ENCODE measurements at places on chromosomes 2 and 18.

DNA sequence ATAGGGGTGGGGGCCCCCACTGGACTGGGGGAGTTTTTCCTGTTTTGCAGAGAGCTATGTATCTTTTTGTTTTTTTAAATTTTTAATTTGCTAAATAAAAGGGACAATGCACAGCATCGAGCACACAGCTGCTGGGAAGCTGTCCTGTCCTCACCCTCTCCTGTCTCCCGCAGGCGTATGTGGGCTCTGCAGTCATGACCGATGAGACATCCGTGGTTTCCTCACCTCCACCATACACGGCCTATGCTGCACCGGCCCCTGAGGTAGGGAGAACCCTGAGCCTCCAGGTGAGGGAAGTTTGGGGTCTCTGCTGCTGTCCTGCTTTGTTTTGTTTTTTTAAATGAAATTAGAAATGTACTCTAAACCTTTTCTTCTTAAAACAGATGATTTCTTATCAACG, 27.6 kb downstream of the PLEKHB2 start:
- DNase-seq = no peak

- peak; percentile 22 for DNase-seq
Observed at GRCh38 chr2:119222863-119223520, 642 bp upstream of the STEAP3 start.

GRCh38 chr2:24101992-24102391, 17.4 kb upstream of the TP53I3 start:
- DNase-seq = no peak

GRCh38 chr2:42984617-42985016, 192.2 kb upstream of the HAAO start:
- DNase-seq = no peak

DNA sequence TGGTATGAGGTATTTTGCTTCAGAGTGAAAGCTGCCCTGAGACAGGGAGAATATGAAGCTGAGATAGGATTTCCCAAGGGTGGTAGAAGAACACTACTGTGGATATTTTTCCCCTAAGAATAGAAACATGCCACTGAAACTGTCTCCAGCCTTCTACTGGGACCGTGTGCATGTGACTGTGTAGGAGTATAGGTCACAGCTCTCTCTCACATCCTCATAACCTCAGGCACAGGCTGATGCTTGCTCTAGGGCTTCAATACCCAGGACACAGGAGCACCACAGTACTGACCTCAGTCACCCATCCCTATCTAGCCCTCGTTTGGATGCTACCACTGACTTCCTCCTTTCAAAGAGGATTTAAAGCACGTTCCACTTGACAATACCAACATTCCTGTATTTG, 67.2 kb downstream of the REV1 start:
- DNase-seq = no peak

GRCh38 chr2:190714958-190715357, 66.1 kb downstream of the NAB1 start:
- DNase-seq = no peak

DNA sequence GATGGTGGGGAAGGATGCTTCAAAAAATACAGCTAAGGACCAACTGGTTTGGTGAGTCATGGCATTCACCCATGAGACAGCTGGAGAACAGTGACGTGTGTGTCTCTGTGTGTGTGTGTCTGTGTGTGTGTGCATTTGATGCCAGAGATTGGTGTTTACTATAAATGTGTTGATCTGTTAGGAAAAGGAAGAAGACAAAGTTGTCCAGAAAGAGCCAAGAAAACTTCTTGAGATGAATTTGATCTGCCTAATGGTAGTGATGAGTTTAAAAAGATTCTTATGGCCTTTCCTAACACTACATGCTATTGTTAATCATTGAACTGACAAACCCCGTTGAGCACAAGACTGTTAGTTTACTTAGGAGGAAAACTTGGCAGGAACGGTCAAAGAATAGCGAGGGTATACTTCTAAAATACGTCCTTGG, 36.4 kb upstream of the IL1R1 start:
- no peak for DNase-seq

DNA sequence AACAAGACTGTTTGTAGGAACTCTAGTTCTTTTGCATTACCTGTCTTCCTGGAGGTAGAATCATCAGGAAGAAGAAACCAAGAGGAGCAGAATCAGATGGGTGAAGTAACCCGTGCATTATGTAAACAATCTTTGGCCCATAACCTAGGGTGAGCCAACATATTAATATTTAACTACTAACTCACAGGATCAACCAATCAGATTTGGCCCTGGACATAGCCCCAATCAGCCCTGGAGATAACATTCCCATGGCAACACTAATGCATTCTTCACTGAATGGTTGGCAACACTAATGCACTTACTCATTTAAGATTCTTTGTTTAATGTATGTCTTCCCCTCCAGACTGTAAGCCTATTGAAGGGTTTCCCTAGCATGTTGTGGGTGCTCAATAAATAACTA, 72.0 kb upstream of the CTAGE1 start:
- DNase-seq = no peak

- no peak for DNase-seq
Observed at GRCh38 chr2:113888641-113889470, 1.0 kb upstream of the ACTR3 start.

DNA sequence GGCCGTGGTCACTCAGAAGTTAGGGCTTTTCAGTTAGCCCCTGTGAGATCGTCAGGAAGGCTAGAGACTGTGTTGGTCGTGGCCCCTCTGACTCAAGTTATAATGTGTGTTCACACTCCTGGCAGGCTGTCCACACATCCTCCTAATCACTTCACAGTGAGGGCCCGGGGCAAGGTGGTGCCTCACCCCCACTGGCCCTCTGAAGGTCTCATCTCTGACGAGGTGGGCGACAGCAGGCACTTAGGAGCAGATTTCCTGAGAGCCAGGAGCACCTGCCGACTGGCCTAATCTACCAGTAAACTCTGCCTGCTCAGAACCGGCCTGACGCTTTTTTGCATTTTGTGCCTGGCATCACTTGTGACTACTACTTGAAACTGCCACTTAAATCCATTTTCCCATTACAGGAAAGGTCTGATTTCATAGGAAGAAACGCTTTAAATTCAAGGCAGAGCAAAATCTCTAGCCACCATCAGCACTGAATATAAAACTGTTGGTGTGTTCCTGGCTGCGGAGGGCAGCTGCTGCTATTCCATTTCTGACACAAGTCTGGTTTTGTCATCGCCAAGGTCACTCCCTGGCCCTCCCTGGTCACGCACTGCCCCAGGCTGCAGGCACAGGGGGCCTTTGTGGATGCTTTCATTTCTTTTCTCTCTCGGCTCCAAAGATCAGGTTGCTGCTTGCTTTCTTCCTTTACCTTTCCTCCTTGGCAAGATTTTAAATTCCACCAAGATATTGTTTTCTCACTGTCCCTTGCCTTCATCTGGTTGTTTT, 48.0 kb downstream of the RAB12 start:
- no peak for DNase-seq

- no peak for DNase-seq
Observed at GRCh38 chr2:63743982-63744966, 97.4 kb upstream of the UGP2 start.

- no peak for DNase-seq
Observed at GRCh38 chr2:4134551-4135550, 431.5 kb downstream of the DCDC2C start.

DNA sequence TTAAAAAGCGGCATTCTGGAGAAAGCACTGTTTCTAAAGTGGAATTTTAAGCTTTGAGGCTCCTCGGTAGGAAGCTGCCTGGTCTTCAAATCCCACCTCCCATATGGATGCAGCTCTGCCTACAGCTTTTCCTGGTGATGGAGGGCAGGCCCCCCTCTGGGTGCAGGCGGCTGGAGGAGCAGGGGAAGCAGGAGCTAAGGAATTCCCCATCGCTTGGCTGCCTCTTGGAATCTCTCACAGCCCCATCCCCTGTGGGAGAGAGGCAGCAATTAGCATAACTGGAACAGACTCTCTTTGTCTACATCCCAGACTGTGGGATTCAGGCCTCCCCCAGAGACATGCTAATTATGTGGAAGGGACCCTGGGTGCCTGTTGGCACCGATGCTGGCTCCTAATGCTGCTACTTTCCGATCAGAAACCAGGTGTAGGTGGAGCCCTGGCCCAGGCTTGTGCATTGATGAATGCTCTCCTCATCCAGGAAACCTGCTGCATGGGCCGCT, 51.3 kb downstream of the LIPG start:
- DNase-seq = no peak

- DNase-seq = no peak
Observed at GRCh38 chr2:182077448-182078142, 91.9 kb downstream of the PPP1R1C start.

DNA sequence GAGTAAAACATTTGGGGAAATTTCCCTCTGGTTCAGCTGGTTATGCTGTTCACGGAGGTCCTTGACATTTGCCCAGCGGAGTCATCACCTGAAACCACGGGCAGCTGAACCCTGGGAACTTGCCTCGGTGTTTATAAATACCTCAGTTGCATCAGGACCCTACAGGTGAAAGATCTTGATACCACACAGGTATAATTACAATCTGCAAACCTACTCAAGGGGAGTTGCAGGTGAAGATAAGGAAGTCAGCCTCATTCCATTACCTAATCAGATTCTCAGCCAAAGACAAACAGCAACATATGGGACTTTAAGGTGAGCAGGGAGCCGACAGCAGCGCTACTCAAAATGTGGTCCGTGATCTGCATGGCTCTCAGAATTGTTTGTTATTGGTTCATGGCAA, 37.0 kb upstream of the ATIC start:
- no peak for DNase-seq

GRCh38 chr18:45015788-45016128, 335.1 kb downstream of the SETBP1 start:
- DNase-seq = no peak

DNA sequence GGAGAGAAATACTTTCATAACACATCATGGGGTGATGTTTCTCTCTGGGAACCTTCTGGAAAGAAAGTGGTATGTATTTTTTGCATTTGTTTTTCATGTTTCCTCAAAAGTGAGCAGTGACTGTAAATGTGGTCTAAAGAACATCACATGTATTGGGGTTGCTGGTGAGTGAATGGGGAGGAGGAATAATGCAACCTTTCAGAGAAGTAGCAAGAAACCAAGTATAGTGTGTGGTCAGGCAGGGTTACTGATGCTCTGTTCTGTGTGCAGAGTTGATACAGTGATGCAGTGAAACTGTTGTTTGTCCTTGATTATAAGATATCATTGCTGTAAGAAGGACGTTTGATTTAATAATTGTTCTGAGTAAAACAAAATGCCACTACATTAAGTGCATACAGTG, 24.1 kb downstream of the ADNP2 start:
- DNase-seq = no peak

DNA sequence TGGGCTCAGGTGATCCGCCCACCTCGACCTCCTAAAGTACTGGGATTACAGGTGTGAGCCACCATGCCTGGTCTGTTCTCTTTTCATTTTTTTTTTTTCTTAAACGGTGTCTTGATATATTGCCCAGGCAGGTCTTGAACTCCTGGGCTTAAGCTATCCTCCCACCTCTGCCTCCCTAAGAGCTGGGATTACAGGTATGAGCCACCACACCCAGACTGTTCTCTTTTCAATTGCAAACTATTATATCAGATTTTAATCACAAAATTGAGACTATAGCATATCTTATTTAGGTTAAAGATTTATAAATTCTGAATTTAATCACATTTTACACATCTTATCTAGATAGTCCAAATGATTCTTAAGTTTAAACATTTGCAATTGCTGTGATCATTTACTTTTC, 15.5 kb upstream of the ACTR2 start:
- DNase-seq = no peak

DNA sequence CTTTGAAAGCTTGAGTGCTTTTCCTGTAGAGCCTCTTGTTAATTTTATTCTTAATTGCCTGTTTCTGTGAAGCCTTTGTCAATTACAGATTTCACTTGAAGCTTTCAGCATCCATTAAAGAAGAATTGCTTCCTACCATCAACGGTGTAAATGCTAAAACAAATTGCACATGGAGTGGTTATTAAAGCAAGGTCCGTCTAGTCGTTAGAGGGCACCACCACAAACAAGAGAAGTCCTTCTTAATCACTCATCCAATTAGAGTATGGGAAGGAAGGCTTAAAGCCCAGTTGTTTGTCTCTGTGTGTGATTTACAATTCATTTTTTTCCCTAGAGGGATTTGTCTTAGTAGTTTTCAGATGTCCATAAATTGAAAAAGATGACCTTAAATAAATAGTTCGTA, 1.6 kb downstream of the KCNJ3 start:
- no peak for DNase-seq

DNA sequence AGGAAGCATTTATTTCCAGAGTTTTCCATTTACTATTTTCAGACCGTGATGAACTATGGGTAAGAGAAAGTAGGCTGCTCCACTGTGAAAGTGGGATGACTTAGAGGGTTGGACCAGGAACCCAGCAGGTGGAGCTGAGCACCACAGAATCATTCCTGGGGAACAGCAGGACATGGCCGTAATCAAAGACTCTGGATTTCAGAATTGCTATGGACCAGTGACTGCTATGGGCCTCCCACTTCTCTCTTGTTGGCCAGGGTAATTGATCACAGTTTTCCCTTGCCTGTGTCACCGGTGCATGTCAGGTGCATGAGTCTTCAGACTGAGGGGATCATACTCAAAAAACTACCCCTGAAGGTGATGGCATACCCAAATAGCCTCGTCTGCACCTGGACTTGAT, 90.6 kb upstream of the GPC1 start:
- DNase-seq = no peak

- no peak for DNase-seq
Observed at GRCh38 chr2:181063696-181064095, 83.3 kb downstream of the UBE2E3 start.

DNA sequence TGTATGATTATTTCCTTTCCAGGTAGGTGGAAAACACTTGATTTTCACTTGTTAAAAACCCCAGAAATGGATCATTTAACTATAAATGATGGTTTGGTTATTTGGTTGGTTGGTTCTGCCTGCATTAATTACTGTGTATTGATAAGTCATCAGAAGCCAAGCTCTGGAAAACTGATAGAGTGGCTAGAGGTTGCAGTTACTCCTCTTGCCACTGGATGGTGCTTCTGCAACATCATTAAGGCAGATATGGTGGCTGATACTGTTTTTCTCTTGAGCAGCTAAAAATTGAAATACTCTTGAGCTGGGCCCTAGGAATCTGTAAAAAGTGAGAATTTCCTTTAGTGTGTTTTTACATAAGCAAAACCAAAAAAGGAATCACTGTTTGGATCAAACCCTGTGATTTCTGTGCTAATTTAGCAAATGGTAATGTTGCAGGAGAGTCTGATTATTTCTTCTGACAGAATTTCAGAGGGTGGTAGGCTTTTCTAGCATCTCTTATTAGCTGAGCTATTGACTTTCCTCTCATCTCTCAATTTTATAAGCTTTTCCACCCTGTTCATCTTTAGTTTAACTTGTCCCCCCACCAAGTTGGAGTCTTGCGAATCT, 54.3 kb downstream of the RAB10 start:
- no peak for DNase-seq

GRCh38 chr18:42275138-42275535, 320.1 kb downstream of the PIK3C3 start:
- no peak for DNase-seq

DNA sequence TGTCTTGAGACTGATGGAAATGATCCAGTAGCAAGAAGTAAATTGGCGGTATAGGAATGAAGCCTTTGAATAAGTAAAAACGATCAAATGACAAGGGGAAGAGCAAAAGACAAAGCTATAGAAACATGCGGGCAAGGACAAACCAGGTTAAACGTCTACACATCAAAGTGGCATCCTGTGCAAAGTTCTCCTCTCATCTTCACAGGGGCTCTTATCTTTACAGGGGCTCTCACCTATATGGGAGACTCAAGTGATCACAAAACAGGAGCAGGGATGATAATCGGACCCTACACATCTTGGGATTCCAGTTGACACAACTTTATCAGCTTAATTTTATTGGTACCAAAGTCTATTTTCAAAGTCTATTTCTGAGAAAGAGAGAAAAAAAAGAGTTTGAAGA, 1778.9 kb upstream of the CELF4 start:
- DNase-seq = no peak

- no peak for DNase-seq
Observed at GRCh38 chr2:232879618-232880494, 9.8 kb downstream of the SNORC start.

Measured in ovary (tissue), 10 donors.